ENCODE measurements at places on chromosomes 13 and 19.

GRCh38 chr19:48883726-48884125 is 11.5 kb downstream of the PPP1R15A start:
- DNase-seq, result no peak

- peak; percentile 87 for DNase-seq
These were observed 85.7 kb downstream of the NUFIP1 start for GRCh38 chr13:44903574-44903985.

GRCh38 chr13:107185889-107186288 is 618.0 kb upstream of the ARGLU1 start:
- peak; percentile 2 for DNase-seq

- no peak for DNase-seq
These were observed 64.0 kb upstream of the GSX1 start for GRCh38 chr13:27728271-27728670.

GRCh38 chr19:54888239-54888638 is 14.2 kb downstream of the FCAR start:
- DNase-seq, result no peak

GRCh38 chr13:105817498-105817897 is 718.0 kb downstream of the EFNB2 start:
- DNase-seq, result no peak

GRCh38 chr19:49363268-49364082 is at the start of gene DKKL1:
Gene DKKL1, plus strand, starts transcription at chr19:49363877. Its CDS starts 122 bp downstream, at chr19:49363999.
- peak; percentile 97 for DNase-seq

GRCh38 chr19:36051637-36052036 is 2.4 kb downstream of the THAP8 start:
- no peak for DNase-seq

DNA sequence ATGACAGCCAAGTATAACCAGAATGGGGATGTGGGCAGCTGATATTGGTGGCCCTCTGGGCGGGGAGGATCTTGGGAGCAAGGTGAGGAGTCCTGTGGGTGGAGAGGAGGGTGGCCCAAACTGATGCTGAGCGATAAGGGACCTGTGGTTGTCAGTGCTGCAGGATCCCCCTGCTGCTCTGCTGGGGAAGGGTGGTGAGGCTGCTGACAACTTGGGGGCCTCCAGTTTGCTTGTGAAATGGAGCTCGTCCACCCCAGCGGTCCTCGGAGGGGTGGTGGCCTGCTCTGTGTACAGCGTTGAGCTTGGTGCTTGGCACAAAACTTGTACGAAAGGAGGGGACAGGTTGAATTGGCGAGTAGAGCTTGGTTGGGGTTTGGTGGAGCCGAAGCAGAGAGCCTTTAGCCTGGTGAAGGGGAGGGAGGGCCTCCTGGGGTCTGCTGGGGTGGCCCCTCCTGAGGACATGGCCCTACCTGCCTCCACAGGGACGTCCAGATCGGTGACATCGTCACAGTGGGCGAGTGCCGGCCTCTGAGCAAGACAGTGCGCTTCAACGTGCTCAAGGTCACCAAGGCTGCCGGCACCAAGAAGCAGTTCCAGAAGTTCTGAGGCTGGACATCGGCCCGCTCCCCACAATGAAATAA is 2.9 kb downstream of the RPS11 start:
- DNase-seq, result peak; percentile 6

- DNase-seq, result no peak
These were observed 26.3 kb downstream of the ERCC5 start for GRCh38 chr13:102872131-102872530.

DNA sequence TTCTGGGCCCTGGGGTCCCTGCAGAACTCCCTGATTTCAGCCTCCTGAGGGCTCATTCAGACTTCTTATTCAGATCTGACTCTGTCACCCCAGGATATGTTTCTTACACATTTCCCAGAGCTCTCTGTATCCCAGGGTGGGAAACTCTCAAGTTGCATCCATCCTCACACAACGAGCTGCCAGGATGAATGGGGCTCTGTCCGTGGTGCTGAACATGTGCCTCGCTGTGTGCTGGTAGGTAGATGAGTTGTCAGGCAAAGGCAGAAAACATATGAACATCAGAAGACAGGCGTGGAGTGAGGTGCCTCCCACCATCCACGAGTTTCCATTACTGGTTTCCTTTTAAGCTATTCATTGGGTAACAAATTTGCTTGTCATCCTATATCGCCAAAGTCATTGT is 11.4 kb upstream of the IGFL1 start:
- DNase-seq, result peak; percentile 24

GRCh38 chr19:2016041-2016807 is 710 bp upstream of the BTBD2 start:
- DNase-seq, result peak; percentile 91

- DNase-seq, result no peak
These were observed 394.3 kb upstream of the HTR2A start for GRCh38 chr13:47291107-47291656.

- DNase-seq, result no peak
These were observed 893.4 kb downstream of the DIAPH3 start for GRCh38 chr13:59270327-59270726.
